ENCODE measurements at places on chromosomes 5 and 9.

- DNase-seq = peak; percentile 47
These were observed at the start of gene WNK2 for GRCh38 chr9:93183663-93184431. Gene WNK2, plus strand, starts transcription at chr9:93184139. Its CDS starts 791 bp downstream, at chr9:93184930.

DNA sequence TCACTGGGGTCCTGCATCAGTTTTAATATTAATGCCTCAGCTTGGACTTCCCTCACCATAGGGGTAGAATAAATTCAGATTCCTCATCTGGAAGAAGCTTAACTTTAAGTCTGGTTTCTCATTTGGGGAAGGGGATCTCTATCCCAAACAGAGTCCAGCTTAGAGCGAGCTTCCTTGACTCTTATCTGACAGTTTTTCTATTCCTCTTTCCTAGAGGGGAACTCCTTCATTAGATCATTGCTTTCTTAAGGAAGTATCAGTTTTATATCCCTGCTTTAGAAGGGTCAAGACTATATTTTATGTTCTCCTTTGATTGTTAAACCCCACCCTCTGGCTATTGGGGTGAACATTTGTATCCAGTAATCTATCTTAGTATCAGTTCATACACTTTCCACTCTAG lies 24.2 kb upstream of the CDC42SE2 start:
- no peak for DNase-seq

DNA sequence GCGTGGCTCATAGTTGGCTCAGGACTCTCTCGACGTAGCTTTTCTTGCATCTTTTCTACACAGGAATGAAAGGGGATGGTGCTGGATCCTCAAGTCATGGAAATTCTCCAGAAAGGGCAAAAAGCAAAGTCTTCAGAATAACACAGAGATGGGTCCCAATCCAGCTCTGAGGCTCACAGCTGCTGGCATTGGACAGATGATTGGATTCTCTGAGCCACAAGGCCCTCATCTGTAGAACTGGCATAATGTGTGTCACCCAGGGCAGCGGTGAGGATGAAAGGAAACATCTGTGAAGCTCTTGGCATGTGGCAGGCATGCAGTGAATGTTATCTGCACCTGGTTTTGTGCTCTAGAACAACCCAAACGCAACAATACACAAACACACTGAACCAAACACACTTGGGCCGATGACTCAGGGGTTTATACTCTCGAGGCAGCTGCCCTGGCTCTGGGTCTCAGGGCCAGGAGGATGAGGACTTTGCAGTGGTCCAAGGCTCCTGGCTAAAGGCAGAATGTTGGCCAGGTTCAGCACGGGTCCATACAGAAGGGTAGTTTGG lies 64.0 kb upstream of the UBTD2 start:
- DNase-seq = no peak

DNA sequence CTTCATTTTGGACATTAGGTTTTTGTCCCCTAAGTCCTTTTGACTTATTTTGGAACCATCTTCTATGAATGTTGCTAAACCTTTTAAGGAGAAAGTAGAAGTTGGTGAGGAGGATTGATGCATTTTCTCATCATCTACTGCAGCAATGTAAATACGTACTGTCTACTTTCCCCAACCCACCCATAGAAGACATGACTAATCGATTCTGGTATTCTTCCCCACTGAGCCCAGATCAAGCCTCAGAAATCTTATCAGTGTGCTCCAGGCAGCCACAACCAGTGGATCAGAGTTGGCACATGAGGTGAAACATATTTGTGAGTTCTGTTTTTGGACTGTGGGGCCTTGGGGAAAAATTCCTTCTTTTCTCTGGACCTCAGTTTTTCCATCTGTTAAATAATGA lies 57.7 kb downstream of the FGF18 start:
- DNase-seq = no peak

DNA sequence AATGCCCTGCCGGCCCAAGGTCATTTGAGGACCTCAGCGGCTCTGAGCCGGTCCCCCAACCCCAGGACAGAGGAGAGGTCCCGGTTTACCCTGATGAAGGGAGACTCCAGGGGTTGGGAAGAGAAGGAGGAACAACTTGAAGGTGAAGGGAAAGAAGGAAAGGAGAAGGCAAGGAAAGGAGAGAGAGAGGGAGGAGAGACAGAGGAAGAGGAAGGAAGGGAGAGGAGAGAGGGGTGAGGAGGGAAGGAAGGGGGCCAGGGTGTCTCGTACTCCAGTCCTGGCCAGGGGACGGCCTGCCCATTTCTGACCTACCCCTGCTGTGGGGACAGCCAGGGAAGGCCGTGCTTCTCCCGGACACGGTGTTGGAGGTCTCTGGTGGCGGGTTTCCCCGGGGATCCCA lies 1.9 kb downstream of the PRRX2 start:
- DNase-seq = no peak

DNA sequence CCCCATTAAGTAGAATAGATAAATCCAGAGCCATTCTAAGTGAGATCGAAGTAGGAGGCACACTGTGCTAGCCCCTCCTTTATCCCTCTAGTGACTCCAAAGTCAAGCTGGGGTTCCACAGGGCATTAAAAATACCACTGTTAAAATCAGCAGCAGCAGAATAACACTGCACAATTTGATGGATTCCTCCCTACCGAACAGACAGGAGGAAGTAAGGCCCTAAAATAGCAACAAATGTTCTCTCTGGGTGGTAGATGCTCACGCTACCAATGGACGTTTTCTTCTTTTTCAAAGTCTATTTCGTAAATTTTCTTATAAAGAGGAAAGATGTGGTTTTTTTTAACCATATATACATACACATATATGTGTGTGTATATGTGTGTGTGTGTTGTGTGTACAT lies 54.4 kb downstream of the FBXW11 start:
- DNase-seq = no peak

Data from NCI-H774 (cell line).